ENCODE measurements at places on chromosomes 6 and 20.

GRCh38 chr20:59074456-59074855, 31.9 kb upstream of the PRELID3B start:
- no peak for DNase-seq

GRCh38 chr6:43862925-43863324, 92.9 kb downstream of the VEGFA start:
- no peak for DNase-seq

- DNase-seq: peak; percentile 36
These were observed 724 bp downstream of the CDKN1A start for GRCh38 chr6:36679043-36679833.

- DNase-seq: no peak
These were observed 69.7 kb upstream of the HINT3 start for GRCh38 chr6:125886914-125887313.

- no peak for DNase-seq
These were observed 213.7 kb upstream of the SGK1 start for GRCh38 chr6:134531611-134532010.

DNA sequence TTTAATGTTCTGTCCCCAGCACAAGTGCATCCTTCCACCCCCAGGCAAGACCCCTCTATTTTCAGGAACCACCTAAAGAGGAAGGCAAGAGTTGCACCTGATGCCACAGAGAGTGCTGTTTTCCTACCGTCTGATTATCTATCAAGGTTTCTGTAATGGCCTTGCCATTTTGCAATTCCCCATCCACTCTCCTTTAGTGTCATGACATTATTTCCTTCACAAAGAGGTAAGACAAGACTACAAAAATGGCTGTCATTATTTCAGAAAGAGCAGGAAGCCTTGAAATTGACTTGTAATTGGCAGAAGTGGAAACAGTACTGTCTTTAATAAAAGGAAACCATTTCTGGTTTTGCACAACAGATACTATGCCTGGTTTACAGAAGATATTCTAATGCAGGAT, 426.7 kb downstream of the PTPRT start:
- no peak for DNase-seq

GRCh38 chr20:54151075-54151439, 22.7 kb downstream of the CYP24A1 start:
- DNase-seq: no peak

DNA sequence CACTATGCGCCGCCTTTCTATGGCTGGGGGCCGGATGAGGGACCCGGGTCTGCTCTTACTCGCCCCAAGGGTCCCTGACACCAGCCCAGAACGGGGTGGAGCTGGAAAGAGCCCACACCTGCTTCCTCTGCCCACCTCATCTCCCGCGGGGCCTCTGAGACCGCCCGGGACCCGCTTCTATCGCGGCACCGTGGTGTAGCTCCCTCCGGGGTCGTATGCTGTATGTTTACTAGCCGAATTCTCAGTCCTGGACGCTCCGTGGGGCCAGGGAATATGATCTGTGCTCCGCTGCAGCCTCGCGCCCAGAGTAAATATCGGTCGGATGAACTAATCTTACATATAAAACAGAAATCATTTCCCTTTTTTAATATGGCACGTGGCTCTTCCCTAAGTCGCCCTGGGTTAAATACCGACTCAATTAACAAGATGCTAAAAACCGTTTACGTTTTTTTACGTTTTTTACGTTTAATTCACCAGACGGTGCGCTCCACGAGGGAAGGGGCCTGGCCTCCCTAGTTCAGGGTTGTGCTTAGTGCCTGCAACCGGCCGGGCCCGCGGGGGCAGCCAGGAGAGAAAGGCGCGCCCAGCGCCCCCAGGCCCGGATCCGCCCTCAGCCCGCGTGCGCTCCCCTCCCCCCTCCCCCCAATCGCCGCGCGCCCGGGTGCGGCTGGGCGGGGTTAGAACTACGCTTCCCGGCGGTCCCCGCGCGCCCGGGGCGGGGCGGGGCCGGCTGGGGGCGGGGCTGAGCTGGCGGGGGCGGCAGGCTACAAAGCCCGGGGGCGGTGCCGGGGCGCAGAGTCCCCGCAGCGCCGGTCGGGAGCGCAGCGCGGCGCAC, at the start of gene RBM38:
Gene RBM38 (plus strand): TSS at position 793 of the 835 bp plus-strand sequence. CDS start 186 bp downstream, outside the sequence.
- peak; percentile 69 for DNase-seq

GRCh38 chr6:142833054-142833453, 111.9 kb downstream of the HIVEP2 start:
- no peak for DNase-seq

DNA sequence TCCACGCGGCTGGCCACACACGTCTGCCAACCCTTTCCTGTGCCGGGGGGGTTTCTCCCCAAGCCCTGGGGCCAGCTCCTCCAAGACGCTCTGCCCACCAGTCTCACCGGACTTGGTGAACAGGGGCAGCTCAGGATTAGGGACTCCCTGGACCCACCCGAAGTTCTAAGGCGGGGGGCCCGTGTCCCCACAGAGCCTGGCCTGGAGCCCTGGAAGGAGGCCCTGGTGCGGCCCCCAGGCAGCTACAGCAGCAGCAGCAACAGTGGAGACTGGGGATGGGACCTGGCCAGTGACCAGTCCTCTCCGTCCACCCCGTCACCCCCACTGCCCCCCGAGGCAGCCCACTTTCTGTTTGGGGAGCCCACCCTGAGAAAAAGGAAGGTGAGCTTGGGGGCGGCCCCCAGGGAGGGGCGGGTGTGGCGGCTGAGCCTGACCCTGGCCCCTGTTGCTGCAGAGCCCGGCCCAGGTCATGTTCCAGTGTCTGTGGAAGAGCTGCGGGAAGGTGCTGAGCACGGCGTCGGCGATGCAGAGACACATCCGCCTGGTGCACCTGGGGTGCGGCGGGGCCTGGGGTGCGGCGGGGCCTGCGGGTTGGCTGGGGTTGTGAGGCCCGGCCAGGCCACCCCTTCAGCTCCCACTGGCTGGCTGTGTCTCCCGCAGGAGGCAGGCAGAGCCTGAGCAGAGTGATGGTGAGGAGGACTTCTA, 2.3 kb downstream of the SLC2A4RG start:
- no peak for DNase-seq
